Central memory CD8-positive, alpha-beta T cell (primary cell): ENCODE measurements at places on chromosomes 1 and 21.

DNA sequence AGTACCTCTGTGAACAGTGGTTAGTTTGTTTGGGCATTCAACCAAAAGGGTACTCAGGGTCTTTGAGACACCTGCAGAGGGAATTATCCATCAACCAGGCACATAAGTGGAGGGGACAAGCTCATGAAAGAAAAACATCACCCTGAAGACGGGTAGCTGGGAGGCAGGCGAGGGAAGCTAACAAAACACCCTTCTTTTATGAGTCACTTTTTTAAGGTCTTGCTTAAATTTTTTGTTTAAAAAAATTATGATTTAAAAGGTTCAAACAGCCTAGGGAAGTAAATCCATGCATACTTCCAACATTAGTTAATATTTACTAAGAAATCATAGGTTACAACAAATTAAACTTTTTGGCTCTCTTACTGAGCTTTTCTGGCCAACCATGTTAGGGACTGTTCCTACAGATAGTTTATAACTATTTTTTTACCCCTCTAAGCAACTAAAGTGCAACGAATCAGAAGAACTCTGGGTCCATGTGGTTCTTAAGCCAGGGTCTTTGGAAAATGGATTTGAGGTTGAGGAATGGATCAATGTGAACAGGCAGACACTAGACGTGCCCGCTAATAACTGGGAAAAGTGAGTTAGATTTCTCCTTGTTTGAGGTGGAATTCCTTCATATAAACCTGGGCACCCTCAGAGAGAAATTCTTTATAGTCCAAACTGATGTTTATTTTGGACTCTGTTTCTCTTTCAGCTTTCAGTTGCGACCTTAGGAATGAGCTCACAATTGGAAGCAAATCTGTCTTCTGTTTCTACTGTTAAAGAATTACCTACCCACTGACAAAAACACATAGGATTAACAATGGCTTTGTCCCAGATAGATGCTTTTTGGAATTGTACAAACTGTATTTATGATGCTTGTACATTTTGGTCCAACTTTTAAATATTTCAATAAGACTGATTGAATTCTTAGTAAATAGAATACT, 123.0 kb downstream of the LYPLAL1 start:
- DNase-seq, result no peak

DNA sequence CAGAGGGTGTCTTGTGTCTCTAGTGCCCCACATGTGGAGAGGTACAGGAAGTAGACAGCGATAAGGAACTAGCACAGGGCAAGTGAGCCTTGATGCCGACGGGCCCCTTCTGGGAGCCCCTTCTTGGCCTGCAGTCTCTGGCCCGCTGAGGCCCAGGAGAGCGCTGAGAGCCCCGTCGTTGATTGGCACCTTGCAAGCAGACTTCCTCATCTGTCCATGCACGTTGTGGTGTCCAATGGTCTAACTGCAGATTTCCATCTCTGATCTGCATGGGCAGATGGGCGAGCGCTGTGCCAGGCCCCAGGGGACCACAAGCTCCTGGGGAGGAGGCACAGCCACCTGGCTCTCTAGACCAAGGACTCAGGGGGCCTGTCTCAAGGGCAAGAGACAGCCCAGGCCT, 32.4 kb downstream of the PLEKHA6 start:
- DNase-seq, result no peak

GRCh38 chr1:76125473-76126219, 51.1 kb downstream of the ST6GALNAC3 start:
- DNase-seq, result no peak

DNA sequence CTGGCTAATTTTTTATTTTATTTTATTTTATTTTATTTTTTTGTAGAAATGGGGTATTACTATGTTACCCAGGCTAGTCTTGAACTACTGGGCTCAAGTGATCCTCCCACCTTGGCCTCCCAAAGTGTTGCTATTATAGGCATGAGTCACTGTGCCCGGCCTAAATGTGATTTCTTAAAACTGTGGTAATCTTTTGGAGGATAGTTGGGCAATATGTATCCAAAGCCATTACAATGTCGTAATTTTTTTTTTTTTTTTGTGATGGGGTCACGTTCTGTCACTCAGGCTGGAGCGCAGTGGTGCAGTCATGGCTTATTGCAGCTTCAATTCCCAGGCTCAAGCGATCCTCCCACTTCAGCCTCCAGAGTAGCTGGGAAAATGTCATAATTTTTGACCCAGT, 14.2 kb downstream of the ETV3L start:
- no peak for DNase-seq

DNA sequence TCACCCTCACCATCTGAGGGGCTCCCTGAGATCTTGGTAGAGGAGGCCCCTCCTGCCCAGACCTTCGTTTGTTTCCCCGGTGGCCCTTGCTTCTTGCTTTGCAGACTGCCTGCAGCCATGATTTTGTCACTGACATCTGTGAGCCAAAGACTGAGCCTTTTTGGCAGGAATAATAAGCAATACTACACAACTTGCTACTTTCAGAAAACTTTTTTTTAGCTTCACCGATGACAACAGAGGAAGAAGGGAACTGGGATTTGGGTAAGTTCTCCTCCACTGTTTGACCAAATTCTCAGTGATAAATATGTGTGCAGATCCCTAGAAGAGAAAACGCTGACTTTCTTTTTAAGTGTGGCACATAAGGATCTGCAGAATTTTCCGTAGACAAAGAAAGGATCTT, 11.7 kb upstream of the CD101 start:
- DNase-seq, result no peak

DNA sequence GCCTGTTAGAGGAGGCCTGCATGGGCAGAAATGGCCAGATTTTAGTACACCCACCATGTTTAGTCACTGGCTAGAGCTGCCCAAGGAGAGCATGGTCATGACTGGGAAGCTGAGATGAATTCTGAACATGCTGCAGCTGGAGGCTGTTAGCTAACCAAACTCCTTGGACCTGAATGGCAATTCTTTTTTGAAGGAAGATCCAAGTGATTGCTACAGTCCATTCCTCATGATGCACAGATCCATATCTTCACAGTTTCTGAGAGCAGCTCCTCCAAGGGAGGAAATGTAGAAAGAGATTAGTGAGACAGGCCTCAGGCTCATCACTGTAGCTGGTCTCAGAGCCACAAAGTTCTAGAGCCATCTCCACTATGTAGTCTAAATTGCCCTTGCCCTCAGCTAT, 11.1 kb downstream of the ZFYVE9 start:
- DNase-seq, result no peak

DNA sequence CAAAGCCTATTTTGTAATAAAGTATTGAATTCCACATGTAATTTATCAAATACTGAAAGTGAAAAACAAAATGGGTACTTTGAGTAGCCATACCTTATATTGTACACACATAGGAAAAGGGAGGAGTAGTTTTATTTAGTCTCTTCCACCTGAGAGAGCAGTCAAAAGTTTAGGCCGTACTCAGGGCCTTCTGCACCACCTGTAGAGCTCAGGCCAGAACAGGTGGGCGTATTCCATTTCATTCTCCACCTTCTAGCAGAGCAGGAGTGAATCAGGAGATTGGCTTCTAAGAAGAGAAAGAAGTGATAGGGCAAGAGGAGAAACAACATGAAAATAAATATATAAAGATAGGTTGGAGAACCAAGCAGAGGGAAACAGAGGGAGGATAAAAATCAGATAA, 44.0 kb downstream of the TRAF5 start:
- DNase-seq, result no peak

DNA sequence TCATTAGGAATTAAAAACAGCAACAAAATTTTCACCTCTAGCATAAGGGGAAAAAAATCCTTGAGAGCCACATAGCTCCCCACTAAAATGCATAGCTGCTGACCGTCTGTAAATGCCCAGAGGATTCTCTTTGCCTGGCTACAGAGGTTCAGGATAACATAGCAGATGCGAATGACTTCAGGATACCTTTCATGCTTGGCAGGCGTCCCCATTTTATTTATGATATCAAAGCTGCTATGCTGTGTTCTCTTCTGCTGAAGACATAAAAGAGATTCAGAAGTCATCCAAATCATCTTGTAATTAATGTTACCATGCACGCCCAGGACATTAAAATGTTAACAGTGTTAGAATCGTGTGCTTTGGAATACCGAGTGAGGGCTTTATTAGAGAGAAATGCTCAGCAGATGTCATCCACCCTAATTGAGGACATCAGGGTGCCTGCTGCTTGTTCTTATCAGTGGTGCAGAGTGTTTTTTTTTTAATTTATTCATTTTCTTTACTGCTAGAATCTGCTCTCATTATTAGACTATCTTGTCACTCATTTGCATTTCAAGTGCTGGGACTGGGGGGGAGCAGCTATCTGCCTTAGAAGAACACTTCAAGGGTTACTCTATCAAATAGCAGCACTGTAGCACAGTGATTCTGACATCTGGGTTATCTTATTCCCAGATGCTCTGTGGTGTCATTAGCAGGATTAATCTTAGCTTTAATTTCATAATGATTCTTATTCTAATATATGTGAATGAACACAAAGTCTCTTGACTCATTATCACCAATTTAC, 139.5 kb downstream of the ZNF326 start:
- DNase-seq, result no peak

DNA sequence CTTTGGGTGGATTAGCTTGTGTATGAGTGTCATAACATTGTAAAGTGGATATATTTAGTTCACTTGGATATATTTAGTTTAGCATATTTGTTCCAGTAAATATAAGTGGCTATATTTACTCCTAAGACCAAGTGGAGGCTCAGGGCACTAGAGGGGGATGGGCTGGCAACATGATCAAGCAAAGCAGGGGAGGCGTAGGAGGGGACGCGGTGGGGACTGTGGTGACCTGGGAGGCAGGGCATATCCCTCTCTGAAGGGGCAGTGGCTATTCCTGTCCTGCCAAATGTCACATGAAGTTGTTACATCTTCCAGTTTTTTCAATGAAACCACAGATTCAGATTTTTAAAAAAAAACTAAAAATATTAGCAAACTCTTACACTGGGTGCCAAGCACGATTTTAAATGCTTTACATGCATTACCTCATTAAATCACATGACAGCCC, 51.9 kb upstream of the EDN2 start:
- DNase-seq, result no peak

DNA sequence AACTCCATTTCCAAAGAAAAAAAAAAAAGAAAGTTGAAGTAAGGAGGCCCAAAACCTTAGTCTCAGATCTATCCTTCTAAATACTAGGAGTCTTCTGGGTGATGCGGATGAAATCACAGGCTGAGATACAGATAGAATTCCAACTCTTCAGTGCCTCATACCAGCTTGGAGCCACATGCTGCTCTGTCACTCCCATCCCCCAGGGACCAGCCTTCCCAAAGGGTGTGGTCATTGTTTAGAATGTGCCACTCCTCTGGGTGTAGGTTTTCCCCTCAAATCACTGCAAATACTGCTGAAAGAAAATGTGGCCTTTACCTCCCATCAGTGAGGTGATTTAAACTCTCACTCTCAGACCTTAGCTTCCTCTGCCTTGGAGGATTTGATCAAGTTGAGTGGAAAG, 112.9 kb downstream of the CDC7 start:
- no peak for DNase-seq

GRCh38 chr1:36157115-36157903, 1.3 kb downstream of the MAP7D1 start:
- DNase-seq, result no peak

- DNase-seq, result no peak
Measured at GRCh38 chr1:186627019-186627418, 53.2 kb downstream of the PTGS2 start.

DNA sequence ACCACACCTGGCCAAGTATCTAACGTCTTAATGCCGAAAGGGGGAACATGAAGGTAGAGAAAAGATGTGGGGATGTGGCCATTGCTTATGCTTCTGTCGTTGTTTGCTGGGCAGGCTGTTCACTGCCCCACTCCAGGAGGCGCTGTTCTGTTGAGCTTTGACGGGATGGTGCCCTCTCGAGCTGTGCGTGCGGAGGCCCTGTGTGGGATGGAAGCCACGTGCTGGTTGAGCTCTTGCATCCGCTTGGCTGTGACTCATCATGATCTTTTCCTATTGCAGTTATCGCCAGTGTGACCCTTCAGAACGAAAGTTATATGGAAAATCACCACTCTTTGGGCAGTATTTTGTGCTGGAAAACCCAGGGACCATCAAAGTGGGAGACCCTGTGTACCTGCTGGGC, 26.3 kb downstream of the MTARC1 start:
- no peak for DNase-seq

GRCh38 chr1:198641501-198641900, 2.7 kb downstream of the PTPRC start:
- DNase-seq, result no peak

DNA sequence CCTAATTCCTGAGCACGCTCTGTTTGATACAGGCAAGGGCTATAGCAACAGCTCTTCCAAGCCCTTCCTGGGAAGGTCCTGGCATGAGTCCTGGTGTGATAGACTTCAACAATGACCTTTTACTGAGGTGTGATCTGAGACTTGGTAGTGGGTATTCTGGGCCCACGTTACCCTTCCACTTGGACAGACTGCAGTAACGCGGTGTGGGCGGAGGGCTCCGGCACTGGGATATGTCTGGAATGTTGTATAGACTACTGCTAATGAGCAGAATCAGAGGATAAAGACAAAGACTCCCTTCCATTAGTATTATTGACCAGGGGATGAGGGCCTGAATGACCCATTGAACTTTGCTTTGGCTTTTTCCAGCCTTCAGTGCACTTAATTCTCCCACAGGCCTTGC, 262.3 kb downstream of the RWDD3 start:
- DNase-seq, result no peak

- DNase-seq, result no peak
Measured at GRCh38 chr1:82946096-82946605, 1052.8 kb downstream of the TTLL7 start.

GRCh38 chr1:224517171-224517570, 82.6 kb upstream of the WDR26 start:
- DNase-seq, result no peak

- no peak for DNase-seq
Measured at GRCh38 chr1:167648978-167649744, 19.1 kb downstream of the RCSD1 start.

GRCh38 chr1:157137046-157137407, 1.2 kb downstream of the ETV3 start:
- DNase-seq, result no peak

DNA sequence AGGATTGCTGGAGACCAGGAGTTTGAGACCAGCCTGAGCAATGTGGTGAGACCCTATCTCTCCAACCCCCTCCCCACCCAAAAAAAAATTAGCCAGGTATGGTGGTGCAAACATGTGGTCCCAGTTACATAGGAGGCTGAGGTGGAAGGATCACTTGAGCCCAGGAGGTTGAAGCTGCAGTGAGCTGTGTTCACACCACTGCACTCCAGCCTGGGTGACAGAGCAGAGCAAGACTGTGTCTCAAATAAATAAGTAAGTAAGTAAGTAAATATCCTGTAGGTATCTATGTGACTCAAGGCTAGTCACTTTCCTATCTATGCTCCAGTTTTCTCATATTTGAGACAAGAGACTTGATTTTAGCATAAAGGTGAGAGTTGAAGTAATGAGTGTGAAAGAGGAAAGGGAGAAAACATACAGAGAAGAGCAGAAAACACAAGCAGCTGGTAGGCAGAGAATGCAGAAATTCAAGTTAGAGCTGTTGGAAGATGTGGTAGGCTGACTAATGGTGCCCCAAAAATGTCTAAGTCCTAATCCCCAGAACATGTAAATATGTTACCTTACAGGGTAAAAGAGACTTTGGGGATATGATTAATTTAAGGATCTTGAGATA, 7.5 kb downstream of the PPP1R12B start:
- no peak for DNase-seq

- no peak for DNase-seq
Measured at GRCh38 chr1:156308078-156308477, 9.0 kb upstream of the VHLL start.
